ENCODE measurements at places on chromosomes 12 and 14.

- DNase-seq, result no peak
Observed at GRCh38 chr12:32087306-32087705, 19.3 kb upstream of the BICD1 start.

DNA sequence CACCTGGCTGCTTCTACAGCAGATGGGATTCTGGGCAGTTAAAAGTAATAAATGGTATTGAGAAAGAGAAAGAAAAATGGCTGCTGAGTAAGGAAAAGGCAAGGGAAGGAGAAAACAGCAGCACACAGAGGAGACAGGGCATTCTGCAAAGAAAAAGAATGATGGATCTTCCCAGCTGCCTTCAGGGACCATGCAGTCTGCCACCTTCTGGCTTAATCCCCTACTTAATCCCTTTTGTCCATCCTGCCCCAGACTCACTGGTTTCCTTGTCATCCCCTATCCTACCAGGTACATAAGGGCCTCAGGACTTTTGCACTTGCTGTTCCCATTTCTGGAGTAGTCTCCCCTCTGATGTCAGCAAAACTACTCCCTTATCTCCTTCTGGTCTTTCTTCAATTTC lies 107.6 kb downstream of the GAS2L3 start:
- DNase-seq, result no peak

DNA sequence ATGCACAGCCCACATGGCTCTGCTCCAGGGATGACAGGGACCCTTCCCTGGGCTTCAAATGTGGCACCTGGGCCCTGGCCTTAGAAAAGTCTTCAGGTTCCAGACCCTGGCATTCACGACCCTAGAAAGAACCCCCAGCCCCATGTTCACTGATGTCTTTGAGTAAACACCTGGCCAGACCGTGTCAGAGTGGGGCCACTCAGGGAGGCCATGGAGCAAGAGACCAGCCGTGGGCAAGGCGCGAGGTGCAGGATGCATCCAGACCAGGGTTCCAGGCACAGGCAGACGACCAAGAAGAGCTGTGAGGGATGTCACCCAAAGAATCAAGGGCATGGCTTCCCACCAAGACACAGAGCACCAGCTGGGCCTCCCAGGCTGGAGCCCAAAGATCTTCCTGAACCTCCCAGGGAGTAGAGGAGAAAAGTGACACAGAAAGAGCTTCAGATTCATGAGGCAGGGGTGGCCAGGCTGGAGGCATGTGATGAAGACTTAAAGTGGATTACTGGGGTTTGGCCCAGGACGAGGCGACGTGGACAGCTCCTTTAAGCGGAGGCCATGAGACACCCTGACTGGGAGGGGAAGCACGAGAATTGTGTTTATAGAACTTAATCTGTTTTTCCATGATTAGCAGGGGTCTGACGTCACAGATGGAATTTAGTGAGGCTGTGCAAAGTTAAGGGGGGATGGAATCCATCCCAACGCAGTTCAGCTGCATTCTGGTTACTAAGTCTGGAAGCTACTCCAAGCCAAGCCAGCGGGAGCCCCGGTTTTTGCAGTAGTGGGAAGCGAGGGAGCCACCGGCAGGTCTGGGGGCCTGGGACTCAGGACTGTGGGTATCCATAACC lies 61.6 kb downstream of the ARL6IP4 start:
- DNase-seq, result no peak

DNA sequence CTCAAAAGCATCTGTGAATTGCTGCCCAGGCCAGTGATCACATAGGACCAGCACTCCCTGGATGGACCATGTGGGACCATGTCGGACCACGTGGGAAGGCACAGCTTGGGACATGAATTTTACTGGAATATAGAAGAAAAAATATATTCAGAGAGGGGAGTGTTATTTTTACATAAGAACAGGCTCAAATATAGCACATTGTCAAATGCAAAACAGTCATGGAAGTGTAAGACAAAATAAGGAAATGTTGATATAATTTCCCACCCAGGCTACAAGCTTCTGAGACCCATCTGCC lies 68.3 kb downstream of the CMKLR1 start:
- DNase-seq, result no peak

DNA sequence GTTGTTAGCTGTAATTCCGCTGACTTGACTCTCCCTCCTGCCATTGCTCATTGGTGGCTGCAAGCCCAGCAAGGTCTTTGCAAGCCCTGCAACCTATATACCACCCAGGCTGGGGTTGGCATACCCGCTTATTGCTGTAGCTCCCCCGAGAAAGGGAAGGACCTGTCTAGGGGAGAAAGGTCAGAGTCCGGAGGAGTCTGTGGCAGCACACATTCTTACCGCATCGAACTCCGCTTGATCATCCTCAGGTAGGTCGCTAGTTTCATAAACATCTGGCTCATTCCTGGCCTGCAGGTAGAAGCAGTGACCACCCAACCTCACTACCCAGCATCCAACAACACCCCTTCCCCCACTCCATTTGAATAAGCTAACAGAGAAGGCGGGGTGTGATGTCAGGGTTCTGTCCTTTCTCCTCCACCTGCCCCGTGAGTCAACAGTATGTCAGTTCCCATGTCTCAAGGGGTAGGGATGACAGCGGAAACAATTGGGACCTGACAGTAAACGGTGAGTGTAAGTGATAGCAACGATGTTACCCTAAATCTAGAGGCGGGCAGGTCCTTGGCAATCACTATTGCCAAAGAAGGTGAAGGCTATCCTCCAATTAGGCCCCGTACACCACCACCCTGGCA lies 1.1 kb downstream of the DCTN2 start:
- DNase-seq, result no peak

GRCh38 chr14:56268039-56268438 lies 149.8 kb downstream of the PELI2 start:
- DNase-seq, result no peak

All from stimulated activated CD8-positive, alpha-beta memory T cell treated with anti-CD3 and anti-CD28 coated beads, Interleukin-15, amount 100 ng/mL, for 48 hours (primary cell).